ENCODE measurements at places on chromosomes 16 and 17.

DNA sequence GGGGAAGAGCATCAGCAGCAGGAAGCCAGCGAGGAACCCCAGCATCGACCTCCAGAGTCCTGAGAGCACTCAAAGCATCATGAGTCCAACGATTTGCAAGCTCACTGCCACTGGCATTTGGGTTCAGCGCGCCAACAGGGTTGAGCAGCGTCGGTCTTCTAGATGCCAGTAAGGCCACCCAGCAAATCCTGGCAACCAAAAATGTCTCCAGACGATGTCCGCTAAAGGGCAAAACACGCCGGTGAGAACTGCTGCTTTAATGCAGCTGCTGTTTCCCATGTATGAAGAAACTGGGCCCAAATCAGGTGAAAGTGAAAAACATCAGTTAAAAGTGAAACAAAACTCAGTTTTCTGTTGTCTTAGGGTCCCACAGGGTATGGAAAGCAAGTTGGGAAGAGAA is 70.2 kb downstream of the ANKRD11 start:
- no peak for DNase-seq

GRCh38 chr17:74742153-74742515 is 5.1 kb downstream of the RAB37 start:
- no peak for DNase-seq

DNA sequence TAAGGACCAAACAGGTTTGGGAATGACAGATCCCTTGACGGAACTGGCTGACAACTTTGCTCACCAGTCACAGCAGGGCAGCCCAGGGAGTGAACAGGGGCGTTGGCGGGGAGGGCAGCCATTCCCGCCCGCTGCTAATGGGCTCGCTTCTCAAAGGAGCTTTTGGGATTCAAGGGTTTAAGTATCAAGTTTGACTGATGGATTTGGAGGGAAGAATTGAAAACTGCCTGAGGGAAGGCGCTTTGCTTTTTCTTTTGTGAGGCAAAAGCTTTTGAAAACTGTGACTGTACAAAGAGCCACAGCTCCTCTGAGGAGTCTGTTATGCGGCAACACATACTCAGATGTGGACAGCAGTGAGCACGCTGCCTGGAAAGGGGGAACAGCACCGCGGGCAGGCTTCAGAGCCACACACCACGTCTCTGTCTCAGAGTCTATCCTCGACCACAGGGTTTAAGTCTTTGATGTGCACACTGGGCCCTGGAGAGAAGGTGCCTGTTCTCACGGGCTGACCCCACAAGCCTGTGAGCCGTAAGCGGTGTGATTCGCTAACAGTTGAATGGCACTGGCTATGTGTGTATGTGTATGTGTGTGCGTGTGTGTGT is 79.9 kb upstream of the HSBP1 start:
- no peak for DNase-seq

GRCh38 chr17:17988427-17988945 is 15.8 kb downstream of the DRC3 start:
- DNase-seq, result no peak

DNA sequence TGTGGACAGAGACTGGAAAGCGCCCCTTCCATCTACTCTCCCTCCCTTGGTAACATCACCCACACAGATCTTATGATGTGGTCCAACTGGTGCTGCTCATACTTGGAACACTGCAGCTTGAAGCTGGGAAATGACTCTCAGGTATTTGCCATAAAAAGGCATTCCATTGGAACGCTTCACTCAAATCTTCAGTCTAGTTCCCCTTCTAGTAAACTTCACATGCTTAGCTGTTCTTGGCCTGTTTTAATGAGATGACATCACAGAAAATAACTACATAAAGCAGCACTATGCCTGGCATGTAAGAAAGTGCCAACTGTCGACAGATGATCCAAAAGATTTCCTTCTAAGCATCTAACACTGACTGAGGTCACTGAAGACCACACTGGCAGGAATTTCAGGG is 9.3 kb downstream of the ZNF263 start:
- no peak for DNase-seq

DNA sequence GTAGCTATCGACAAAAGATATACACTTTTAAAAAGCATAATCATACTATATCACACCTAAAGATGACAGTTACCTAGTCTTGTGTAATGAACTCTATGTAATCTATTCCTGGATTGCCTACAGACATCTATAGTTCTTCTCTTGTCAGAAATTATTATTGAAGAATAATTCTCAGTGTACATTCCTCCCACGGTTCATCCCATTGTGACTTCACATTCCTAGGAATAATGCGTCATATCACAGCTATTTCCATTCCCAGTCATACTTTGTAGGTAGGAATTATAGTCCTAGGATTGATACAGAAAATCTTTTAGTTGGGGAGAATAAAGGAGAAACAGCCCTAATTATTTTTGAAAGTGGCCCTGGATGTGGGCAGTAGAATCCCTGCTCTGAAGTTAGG is 44.0 kb upstream of the ABCC11 start:
- no peak for DNase-seq

DNA sequence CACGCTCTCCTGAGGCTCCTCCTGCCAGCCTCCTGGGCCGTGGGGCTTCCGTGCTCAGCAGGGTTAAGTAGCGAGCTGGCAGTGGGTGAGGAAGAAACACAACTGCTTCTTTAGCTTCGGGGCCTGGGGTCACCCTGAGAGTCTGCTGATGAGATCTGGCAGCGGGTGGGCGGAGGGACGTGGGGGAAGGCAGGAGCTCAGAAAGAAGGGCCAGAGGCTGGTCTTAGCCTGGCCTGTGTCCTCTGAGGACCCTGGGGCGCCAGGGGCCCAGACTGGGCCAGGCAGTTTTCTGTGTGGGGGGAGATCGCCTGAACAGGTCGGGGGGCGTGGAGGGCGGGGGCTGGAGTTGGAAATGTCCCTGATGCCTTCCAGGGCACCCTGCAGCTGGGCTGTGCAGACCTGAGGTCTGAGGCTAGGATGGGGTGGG is 97.8 kb upstream of the GSE1 start:
- DNase-seq, result no peak

GRCh38 chr16:20904507-20905081 is 4.0 kb downstream of the LYRM1 start:
- DNase-seq, result no peak

DNA sequence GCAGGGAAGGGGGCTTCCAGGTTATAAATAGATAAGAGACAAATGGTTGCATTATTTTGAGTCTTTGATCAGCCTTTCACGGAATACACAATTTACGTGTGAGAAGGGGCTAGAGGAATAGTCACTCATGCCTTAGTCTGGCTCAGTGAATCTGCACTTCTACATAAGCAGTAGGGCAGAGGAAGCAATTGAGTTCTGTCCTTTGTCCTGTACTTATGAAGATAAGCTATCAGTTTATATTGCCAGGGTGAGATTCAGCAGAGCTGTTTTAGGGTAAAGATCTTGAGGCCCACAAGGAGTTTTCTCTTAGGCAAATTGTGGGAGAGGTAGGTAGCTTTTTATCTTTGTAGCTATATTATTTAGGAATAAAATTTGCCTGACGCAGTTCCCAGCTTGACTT is 33.3 kb downstream of the TOM1L1 start:
- DNase-seq, result no peak

DNA sequence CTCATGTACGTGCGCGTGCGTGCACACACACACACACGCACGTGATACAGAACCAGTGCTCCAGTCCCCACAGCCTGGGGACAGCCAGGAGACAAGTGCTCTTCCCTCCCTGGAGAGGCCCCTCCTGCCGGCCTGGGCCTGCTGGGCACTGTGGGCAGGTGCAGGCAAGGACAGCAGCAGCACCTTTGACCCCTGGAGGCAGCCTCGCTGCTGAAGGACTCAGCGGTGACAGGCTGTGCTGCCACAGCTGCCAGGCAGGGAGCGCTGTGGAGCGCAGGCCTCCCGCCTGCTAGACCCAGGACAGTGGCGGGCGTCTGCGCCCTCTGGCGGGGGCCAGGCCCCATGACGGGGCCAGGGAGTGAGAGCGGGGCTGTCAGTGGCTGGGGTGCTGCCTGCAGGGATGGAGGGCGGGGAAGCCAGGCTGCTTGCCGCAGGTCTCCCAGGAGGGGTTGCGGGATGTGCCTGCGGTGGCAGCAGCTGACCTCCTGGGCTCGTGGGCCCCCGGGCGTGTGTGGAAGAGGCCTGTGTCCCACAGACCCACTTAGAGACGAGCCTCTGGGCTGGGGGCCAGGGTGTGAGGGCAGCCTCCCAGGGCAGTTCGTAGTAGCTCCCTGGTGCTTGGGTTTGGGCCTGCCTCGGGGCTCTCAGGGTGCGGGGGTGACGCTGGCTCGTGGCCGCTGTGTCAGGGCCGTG is 63.5 kb upstream of the PVALEF start:
- DNase-seq, result peak; percentile 88
